ENCODE measurements at places on chromosomes 3 and 15.

GRCh38 chr15:60551781-60552161 lies 72.8 kb upstream of the ICE2 start:
- DNase-seq = peak; percentile 37

GRCh38 chr3:157151627-157152026 lies 8.3 kb downstream of the CCNL1 start:
- DNase-seq = no peak

- no peak for DNase-seq
These were observed 9.1 kb downstream of the CORO2B start for GRCh38 chr15:68587769-68588385.

- DNase-seq = no peak
These were observed 113.6 kb downstream of the CACNA2D3 start for GRCh38 chr3:54235998-54236397.

GRCh38 chr15:92914768-92915221 lies 14.7 kb downstream of the CHD2 start:
- DNase-seq = peak; percentile 16

Measured in activated CD4-positive, alpha-beta T cell treated with anti-CD3 and anti-CD28 coated beads for 4 hours (primary cell).